Hepatic stellate cell (primary cell): ENCODE measurements at places on chromosomes 3 and 15.

- DNase-seq = no peak
Measured at GRCh38 chr3:42690766-42691680, 5.7 kb downstream of the KLHL40 start.

GRCh38 chr3:78455166-78455565 is 1312.6 kb downstream of the ROBO1 start:
- no peak for DNase-seq

DNA sequence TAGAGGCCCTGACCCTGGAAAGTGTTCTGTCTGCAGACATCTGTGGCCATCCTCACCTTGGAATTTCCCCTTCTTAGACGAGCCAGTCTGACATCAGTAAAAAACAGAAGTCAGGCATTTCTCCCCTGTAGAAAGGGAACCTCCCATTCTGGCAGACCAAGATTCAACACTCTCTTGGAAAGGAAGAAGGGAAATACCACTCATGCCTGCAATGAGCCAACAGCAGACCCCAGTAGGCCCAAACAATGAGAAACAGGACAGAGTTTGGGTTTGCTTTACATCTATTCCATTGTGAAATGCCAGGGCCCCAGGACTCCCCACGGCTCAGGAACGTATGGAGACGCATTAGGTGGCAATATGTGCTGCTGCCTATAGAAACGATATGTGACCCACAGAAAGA is 264.0 kb upstream of the NSMCE3 start:
- DNase-seq = no peak

GRCh38 chr3:65953881-65954733 is 84.6 kb downstream of the MAGI1 start:
- DNase-seq = no peak

- DNase-seq = no peak
Measured at GRCh38 chr3:98734735-98735134, 28.4 kb upstream of the ST3GAL6 start.

DNA sequence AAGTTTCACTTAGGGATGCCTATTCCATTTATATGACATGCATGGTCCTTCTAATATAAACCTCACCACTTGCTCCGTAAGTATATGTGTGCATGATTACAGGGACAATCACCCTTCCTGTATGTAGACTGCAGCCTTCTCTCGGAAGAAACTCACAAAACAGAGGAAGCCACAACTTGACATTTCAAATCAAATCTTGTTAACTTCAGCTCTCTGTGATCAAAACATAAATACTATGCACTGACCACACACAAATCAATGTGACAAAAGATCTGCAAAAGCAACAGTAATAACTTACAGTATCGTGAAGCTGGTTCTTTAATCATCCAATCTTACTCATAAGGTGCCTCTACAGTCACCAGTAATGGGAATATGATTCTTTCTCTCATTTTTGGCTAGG is 50.2 kb downstream of the FHIT start:
- no peak for DNase-seq

GRCh38 chr3:188729422-188729821 is 442.3 kb upstream of the TPRG1 start:
- no peak for DNase-seq

DNA sequence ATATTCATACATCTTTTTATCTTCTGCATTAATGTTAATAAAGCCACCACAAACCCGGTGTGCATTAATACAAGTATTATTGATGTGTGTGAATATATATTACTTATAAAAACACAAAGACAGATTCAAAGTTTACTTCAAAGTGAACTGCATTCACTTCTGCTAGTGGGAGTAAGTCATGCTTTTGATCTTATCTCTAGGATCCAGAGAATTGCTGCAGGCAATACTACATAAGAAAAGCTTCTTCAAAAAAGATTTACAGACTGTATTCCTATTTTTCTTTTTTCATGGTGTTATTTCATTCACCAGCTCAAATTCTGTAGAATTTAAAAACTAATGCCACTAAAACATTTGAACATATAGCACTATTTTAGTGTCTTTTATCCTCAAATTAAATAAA is 87.5 kb upstream of the CBLB start:
- no peak for DNase-seq

DNA sequence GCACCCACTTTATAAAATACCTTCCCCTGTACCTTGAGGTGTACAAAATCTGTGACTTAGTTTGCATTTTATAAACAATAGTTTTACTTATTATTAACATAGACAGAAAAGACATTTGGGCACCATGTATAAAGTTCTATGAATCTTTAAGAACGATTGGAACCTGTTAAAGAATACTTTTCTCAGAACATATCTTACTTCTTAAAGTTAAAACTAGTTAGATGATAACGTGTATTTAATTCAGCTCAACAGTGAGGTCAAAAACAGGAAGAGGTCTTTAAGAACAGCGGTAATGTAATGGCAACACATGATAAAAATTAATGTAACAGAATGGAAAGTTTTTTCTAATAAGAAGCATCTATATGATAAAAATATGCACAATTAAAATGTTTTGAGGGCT is 25.0 kb downstream of the CPOX start:
- DNase-seq = no peak

DNA sequence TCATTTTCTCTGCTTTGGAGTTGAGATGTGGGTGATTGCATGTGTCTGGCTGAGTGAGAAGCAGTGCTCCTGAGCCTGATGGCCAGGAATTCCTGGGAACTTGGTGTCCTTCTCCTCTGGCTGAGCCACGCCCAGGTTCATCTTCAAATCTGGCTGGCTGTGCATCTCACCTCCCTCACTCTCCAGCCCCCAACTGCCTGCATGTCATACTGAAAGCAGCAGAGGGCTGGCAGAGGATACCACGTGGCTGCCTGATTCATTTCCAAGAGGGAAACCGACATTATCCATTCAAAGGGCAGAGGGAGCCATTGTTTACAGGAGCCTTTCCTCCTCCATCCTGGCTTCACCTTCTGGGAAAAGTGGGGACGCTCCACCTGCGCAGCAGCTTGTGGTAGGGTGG is 57.4 kb downstream of the ABHD5 start:
- peak; percentile 58 for DNase-seq

DNA sequence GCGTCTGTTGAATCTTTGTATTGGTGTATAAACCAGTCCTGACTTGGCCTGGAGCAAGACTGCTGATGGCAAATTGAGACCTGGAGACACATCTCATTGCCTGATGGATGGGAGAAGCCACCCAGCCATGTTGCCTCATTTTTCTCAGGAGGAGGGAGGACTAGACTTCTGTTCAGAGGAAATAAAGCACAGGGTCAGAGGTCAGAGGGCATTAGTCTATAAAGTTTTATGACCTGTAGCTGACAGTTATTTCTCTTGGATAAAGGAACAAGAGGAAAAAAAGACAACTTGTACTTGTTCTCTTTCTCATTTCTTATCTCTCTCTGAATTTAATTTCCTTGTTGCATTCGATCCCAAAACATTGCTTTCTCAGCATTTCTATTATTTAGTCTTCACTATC is 775.9 kb downstream of the SQOR start:
- DNase-seq = no peak

DNA sequence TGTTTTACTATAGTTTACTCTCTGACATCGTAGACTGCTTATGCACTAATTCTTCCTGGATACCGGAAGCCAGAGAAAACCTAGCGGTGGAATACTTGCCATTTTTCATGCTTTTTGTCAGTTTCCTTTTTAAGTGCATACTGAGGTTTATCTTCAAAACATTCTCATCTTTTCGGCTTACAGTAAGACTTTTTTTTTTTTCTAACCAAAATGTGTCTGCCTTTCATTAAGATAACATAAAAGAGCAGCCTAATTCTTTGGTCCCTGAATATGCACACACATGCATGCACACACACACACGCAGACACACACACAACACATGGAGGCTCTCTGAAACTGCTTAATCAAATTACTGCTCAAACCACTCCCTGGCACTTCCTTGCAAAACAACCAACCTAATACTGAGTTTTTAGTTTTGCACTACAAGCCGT is 1.3 kb downstream of the ZNF445 start:
- peak; percentile 42 for DNase-seq
